ENCODE measurements at places on chromosomes 2 and 18.

DNA sequence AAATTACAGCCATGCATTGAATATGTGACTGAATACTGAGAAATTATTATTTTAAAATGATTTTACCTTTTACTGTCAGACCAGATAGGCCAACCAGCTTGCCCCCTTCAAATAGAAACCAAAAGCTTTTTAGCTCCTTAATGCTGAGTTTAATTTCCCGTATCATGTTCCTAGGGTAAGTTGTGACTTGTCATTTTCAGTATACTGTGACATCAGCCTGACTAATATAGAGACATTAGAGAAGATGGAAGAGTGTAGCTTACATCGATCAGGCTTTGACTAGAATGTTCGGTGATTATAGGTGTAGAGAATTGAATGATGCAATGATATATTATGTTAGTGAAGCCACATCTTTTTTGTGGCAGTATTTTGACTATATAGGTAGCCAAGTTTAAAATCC lies 50.6 kb upstream of the ZEB2 start:
- DNase-seq: no peak

GRCh38 chr2:184589261-184589660 lies 9.1 kb upstream of the ZNF804A start:
- DNase-seq: no peak

GRCh38 chr2:149160701-149161217 lies 122.3 kb downstream of the LYPD6B start:
- no peak for DNase-seq

- DNase-seq: no peak
These were observed 106.2 kb upstream of the BZW1 start for GRCh38 chr2:200705305-200706041.

GRCh38 chr2:68837861-68838341 lies 33.3 kb downstream of the BMP10 start:
- no peak for DNase-seq

DNA sequence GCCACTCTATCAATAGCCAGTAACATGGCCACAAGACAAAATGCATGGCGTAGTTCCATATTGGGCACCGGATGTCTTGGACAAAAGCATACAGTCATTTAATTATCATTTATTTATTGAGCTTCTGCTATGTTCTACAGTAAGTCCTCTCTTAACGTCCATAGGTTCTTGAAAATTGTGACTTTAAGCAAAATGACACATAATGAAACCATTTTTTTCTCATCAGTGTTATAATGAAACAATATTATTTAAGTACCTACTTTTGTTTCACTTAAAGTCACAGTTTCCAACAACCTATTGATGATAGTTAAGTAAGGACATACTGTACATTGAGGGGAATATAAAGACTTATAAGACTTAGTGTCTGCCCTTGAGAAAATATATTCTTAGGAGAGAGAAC lies 84.9 kb downstream of the XRCC5 start:
- no peak for DNase-seq

DNA sequence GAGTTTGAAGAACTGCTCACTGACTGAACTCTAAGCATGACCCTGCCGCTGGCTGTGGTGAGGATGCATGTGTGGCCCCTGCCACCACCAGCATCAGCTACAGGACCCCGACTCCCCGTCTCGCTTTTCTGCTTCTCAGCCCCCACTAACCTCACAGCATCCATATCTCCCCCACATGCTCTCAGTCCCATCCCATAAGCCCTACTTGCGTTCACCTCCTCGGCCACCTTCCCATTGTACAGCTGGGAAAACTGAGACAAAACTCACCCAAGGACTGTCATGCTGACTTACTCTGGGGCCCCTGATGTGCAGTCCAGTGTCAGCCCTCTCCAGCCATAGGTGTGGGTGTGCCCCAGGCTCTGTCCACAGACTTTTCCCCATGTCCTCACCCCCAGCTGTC lies 104.2 kb upstream of the SH3BP4 start:
- DNase-seq: no peak

GRCh38 chr2:85246348-85246747 lies 81.4 kb downstream of the TGOLN2 start:
- no peak for DNase-seq

GRCh38 chr2:162197069-162197825 lies 45.2 kb upstream of the GCG start:
- no peak for DNase-seq

DNA sequence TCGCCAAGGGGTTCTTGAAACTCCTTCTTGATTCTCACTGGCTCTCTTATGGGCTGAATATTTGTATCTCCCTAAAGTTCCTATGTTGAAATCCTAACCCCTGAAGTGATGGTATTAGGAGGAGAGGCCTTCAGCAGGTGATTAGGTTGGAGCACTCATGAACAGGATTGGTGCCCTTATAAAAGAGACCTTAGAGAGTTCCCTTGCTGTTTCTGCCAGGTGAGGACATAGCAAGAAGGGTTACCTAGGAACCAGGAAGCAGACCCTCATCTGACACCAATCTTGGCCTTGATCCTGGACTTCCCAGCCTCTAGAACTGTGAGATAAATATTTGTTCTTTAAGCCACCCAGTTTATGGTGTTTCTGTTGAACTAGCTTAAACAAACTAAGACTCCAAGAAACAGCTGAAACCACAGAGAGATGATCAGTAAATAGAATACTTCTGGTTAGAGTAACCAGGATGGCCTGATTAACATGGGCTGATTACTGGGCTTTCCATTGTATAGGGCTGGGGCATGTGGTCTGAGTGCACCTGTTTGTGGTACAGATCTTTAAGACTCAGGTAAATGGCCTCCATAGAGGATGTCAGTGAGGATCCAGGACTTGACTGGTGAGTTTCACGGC lies 7.7 kb upstream of the CDC42EP3 start:
- no peak for DNase-seq

DNA sequence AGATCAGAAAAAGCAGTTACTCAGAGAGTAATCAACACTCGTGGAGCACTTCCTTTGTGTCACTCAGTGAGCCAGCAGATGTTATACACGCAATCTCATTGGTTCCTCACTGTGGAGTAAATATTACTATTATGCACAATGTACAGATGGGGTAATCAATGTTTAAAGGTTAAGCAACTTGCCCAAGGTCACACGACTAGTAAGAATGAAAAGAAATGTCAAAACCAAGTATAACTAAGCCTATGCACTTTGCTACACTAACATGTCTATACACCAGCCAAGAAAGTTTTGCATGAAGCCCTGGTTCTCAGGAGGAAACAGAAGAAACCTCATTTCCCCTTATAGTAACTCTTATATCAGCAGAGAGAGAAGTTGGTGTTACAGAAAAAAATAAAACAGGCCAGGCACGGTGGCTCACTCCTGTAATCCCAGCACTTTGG lies 5.4 kb downstream of the METTL21A start:
- no peak for DNase-seq

DNA sequence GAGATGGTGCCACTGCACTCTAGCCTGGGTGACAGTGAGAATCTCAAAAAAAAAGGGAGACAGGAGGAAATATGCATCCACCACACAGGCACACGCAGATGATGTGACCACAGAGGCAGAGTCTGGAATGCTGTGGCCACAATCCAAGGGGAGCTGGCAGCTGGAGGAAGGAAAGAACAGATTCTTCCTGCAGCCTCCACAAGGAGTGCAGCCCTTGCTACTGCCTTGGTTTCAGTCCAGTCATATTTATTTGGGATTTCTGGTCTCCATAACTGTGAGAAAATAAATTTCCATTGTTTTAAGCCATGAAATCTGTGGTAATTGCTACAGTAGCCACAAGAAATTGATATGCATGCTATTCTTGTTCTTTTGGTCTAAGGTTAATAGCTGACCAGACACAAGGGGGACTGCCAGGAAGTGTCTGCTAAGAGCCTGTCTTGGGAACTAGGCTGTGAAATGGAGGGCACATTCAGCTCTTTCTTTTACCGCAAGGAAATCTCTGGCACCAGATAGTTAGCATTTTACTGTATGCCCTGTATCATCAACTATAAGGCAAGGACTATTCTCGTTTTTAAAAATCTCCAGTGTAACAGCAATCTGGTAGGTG lies 133.1 kb upstream of the SEC11C start:
- DNase-seq: no peak
